ENCODE measurements at places on chromosomes 12 and 14.

- DNase-seq, result peak; percentile 41
These were observed 279.3 kb downstream of the MED13L start for GRCh38 chr12:115998119-115998633.

GRCh38 chr12:111645433-111645832, 40.3 kb downstream of the BRAP start:
- DNase-seq, result no peak

GRCh38 chr14:59346796-59347510, 118.2 kb downstream of the GPR135 start:
- DNase-seq, result no peak

DNA sequence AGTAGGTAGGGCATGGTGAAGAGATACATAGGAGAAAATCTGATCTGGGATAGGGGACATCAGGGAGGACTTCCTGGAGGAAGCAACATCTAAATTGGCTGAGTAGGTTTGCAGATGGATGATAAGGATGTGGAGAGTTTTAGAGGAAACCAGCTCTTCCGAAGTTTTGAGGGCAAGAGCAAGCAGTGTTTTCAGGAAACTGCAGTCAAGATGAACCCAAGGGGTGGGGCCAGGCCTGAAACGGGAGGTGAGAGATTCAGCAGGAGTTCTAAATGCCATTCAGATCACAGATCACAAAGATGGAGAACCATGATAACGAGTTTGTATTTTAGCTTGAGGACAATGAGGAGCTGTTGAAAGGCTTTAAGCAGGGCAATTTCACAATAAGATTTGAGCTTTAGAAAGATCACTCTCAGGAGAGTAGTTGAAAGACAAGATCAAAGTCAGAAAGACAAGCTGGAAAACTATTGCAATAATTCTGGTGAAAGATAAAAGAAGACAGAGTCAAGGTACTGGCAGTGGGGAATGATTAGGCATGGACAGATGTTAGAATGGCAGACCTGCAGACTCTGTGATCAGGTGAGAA, 70.1 kb upstream of the PLXNC1 start:
- no peak for DNase-seq

DNA sequence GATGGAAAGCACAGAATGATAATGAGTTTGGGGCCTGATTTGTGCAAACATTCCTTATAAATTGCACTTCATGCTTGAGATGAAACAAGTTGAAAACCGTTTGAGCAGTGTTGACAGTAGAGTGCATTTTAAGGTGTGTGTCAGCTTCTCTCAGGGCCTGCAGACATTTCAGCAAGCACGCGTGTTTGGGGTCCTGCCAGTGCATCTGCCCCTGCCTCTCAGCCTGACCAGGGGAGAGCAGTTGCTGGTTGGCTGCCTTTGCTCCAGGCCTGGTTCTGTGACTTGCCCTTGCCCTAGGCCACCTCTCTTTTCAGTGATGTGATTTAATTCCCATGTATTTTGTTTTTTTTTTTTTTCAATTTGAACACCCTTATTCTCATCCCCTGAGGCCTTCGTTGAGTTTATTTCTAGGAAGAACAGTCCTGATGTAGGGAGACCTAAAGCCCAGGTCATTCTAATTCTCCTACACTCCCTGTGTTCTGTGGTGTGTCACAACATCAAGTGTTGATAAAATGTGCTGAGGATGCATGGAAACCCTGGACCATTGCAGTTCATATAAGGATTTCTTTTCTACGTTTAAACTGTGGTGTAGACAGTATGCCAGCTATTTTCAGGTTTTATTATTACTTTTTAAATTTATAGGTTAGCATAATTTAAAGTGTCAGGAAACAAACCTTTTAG, 40.1 kb upstream of the AMN start:
- DNase-seq, result no peak

DNA sequence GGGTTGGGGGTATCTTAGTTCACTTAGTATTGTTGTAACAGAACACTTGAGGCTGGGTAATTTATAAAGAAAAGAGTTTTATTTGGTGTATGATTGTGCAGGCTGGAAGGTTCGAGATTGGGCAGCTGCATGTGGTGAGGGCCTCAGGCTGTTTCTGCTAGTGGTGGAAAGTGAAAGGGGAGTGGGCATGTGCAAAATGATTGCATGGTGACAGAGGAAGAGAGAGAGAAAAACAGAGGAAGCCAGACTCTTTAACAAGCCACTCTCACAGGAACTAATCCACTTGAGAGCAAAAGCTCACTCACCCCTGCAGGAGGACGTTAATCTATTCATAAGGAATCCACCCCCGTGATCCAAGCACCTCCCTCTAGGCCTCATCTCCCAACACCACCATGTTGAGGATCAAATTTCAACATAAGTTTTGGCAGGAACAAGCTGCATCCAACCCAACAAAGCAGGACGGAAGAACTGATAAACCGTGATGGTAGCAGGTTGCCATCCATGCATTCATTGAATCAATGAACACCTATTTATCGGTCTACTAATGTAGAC, 165.0 kb upstream of the GZMB start:
- DNase-seq, result no peak

DNA sequence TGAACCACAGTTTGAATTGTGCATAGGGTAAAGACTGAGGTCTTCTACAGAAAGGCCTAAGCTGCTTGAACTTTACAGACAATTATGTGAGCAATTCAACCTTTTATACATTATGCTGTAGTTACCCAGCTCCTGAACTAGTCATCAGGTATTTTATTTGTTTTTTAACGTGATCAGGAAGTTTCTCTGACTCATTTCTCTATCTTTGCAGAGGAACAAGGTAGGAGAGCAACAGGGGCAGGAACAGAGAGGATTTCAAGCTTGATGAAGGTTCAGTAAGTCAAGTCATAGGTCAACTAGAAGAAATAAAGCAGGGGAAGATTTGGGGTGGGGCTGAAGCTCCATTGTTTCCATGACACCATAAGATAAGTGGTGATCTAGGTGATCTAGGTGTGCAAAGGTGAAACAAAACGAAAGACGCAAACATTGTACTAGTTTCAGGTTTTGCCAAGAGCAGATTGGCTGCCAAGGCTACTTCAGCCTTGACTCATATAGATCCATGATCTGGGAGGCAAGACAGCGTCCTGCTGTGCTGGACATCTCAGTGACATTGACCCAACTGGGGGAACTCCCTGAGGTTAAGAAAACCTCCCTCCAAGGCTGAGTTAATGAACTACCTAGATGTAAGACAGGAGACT, 198.1 kb downstream of the DAD1 start:
- no peak for DNase-seq

- DNase-seq, result peak; percentile 55
These were observed 521 bp downstream of the MAP4K5 start for GRCh38 chr14:50531595-50532501.

GRCh38 chr12:26466726-26467125, 271.4 kb downstream of the SSPN start:
- DNase-seq, result no peak

GRCh38 chr14:24232645-24233537, at the start of gene GMPR2:
TSS of gene GMPR2 (plus strand) at chr14:24232929. CDS start at chr14:24233254, 325 bp downstream.
- DNase-seq, result no peak

DNA sequence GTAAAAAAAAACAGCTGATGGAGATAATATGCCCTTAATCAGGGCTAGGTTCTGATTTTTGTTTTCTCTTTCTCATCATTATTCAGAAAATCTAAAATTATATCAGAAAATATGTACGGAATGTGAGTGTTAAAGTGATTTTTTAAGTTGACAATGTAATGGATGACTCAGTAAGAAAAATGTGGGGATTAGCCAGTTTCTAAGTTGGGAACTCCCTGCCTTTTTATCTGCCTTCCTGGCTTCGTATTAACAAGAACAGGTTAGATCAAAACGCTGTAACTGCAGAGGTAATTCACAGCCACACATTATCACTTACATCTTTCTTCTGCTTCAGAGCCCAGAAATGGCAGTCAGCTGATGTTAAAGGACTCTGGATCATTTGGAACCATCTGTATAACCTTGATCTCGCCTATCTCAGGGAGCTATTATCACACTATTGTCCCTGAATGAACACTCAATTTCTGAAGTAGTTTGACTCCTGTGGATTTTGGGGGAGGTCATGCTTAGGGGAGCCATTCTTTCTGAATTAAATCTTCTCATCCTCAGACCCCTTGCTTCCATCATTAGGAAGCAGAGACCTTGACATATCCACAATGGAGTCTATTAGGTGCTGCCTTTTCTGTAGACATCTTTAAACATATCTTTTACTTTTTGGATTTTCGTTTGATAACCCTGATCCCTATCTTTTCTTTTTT, 135.7 kb upstream of the SLC16A7 start:
- DNase-seq, result no peak

DNA sequence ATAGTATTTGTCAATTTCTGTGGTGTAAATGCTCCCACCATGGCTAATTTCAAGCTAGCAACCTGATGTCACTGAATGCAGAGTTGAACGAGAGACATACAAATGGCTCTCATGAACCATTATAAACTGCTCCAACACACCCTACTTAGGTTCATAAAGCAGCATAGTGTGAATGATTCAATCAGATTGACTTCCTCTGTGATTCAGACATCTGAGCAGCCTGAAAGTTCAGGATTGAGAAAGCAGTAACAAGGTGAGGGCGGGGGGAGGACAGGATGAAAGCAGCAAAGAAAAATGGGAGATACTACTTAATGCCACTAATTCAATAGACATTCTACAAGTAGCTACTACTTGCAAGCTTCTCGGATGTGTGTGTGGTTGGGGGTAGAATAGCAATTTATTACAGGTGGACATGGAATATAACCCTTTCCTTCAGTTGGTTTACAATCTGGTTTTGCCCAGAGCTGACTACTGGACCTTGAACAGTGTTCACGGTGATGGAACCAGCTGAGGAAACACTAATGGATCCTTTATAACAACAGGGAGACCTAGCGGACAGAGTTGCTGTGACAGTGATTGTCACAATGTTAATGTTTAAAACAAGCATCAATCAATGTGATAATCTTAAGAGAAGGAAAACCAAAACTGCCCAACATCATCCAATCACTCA, 52.5 kb upstream of the PELI2 start:
- no peak for DNase-seq

- DNase-seq, result no peak
These were observed 456 bp upstream of the TMPO start for GRCh38 chr12:98514982-98515286.

DNA sequence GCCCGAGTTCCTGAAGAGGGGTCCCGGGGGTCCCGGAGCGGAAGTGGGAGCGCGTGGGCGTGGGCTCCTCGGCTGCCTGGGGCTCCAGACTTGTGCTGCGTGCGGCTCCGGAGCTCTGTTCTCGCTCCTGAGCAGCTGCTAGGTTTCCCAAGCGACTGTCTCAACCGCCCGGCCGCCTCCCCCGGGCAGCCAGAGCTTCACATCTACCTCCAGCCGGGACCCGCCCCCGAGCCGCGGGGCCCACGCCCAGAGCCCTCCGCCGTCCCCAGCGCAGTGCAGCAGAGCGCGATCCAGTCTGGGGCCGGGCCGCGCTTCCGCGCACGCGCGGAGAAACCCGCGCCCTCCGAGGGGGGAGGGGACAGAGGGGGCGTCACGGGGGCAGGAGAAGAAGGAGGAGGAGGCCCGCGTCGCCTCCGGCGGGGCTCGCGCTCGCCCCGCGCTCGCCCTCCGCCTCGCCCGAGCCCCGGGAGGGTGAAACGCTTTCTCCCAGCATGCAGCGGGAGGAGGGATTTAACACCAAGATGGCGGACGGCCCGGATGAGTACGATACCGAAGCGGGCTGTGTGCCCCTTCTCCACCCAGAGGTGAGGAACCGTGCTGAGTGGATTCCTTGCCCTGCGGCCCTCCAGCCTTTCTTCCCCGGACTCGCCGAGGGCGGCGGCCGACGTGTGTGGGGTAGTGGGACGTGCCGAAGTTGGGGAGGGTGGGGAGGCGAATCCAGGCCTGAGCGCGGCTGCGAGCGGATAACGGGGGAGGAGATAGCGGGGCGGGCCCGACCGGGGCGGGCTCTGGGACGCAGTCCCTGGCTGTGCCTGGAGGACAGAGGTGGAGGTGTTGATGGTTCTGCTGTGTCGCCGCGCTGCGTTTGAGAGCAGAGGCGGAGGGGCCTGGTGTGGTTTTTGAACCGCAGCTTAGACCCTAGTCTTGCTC, at the start of gene ZDHHC17:
Gene ZDHHC17, plus strand, starts transcription at position 370 of the 930 bp plus-strand sequence. Its CDS starts 122 bp downstream, at position 492.
- DNase-seq, result peak; percentile 93

GRCh38 chr12:21499765-21500164, 1.7 kb downstream of the RECQL start:
- DNase-seq, result no peak

GRCh38 chr12:104951759-104952509, 6.2 kb downstream of the SLC41A2 start:
- no peak for DNase-seq

DNA sequence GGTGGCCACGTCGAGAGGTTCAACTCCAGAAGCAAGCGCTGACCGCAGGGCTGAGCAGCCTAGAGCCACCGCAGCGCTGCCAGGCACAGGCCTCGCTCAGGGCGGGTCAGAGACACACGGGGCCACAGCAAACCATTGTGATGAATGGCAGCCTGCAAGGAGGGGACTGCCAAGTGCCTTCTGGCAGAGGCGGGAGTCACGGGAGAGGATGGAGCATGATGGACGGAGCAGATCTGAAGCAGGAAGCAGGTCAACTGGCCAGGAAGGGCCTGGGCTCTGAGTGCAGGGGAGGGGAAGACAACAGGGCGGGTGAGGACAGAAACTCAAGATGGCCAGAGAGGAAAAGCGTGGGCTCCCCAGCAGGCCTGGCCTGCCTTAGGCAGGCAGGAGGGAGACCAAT, 49.8 kb downstream of the CDC42BPB start:
- DNase-seq, result no peak

DNA sequence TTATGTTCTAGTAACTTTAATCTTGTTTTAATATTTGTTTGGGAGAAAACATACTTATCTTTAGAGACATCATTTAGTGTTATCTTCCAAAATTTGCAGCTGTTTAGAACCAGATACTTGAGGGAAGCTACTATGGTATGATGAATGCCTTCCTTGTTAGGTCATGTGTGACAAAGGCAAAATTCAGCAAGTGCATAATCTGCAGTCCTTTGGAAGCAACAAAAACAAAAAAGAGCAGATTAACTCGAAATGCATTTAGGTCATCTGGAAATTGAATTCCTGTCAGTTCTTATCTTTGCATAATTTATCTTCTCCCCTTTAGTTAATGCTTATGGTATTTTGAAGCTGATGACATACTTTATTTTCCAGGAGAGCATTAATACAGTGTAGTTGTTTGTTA, 3.5 kb downstream of the FBXO34 start:
- DNase-seq, result no peak

- DNase-seq, result no peak
These were observed 2.0 kb upstream of the ANKRD9 start for GRCh38 chr14:102511538-102511937.

GRCh38 chr14:64059454-64060198, 206.8 kb downstream of the SYNE2 start:
- DNase-seq, result no peak

GRCh38 chr14:65446159-65446558, 33.6 kb downstream of the FUT8 start:
- peak; percentile 4 for DNase-seq
